Activated T-cell treated with anti-CD3 and anti-CD28 coated beads for 24 hours (primary cell): ENCODE measurements at places on chromosomes 3 and 15.

DNA sequence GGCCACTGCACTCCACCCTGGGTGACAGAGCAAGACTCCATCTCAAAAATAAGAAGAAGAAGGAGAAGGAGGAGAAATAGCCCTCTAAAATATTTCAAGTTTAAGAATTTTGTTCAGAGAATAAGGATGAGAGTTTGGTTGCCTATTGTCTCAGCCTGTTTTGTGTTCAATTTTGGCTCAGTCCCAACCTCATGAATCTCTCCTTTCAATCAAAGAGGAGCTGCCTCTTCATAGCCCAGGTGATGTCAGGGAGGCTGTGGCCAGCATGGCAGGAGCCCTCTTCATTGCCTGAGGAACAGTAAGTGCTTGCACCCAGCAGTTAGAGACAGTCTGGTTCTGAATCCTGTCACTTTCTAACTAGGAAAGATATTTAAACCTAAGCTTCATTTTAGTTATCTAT, 55.0 kb downstream of the BDH1 start:
- DNase-seq: no peak

DNA sequence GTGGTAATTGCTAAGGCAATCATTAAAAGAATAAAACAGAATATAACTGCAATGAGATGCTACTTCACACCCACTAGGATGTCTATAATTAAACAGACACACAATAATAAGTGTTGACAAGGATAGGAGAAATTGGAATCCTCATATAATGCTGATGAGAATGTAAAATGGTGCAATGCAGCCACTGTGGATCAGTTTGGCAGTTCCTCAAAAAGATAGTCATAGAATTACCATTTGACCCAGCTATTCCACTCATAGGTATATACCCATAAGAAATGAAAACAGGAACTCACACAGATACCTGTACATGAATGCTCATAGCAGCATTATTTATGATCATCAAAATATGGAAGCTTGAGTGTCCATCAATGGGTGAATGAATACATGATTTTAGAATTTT, 9.6 kb upstream of the RNF111 start:
- DNase-seq: no peak

GRCh38 chr15:60395276-60396011, 2.3 kb downstream of the ANXA2 start:
- DNase-seq: no peak

DNA sequence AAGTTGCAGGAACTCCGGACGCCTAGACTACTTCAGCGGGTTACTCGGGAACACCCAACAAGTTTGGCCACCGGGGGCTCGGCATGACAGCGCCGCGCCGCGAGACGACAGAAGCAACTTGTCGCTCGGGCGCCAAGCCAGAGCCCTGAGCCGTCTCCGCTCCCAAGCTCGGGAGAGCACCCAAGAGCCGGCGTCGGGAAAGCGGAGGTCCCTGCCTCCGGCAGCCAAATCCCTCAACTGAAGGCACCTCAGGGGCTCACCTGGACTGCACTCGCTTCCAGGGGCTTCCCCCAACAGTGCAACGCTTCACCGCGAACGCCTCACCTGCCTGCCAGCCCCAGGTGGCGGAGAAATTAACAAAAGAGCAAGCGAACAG, 640 bp downstream of the MB21D2 start:
- DNase-seq: no peak

- no peak for DNase-seq
Measured at GRCh38 chr3:196498297-196498696, 5.3 kb downstream of the RNF168 start.

GRCh38 chr15:55527150-55527549, 19.1 kb upstream of the DNAAF4 start:
- DNase-seq: no peak

- no peak for DNase-seq
Measured at GRCh38 chr3:31425401-31425800, 107.3 kb upstream of the STT3B start.
